Activated T-cell treated with anti-CD3 and anti-CD28 coated beads, Interleukin-2, amount 50 U/mL, for 48 hours (primary cell): ENCODE measurements at places on chromosomes 2 and 18.

DNA sequence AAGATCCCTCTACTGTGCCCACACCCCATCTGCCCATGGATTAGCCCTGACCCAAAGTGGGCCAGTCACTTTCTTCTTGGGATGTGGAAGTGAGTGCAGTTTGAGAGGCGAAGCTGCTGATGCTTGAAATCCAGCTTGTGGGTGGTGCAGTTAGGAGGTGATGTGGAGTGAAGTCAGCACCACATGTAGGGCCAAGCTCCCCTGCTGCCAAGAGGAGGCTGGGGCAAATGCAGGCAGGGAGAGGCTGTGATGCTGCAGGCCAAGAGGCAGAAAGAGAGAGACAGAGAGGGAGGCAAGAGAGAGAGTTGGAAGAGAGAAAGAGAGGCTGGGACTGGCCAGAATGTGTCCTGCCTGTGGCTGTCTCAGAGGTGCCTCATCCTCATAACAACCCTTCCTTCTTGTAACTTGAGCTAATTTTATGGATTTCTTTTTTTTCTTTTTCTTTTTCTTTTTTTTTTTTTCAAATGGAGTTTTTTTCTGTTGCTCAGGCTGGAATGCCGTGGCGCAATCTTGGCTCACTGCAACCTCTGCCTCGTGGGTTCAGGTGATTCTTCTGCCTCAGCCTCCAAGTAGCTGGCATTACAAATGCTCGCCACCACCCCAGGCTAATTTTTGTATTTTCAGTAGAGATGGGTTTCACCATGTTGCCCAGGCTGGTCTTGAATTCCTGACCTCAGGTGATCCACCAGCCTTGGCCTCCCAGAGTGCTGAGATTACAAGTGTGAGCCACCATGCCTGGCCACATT is 35.3 kb upstream of the CAB39 start:
- no peak for DNase-seq

DNA sequence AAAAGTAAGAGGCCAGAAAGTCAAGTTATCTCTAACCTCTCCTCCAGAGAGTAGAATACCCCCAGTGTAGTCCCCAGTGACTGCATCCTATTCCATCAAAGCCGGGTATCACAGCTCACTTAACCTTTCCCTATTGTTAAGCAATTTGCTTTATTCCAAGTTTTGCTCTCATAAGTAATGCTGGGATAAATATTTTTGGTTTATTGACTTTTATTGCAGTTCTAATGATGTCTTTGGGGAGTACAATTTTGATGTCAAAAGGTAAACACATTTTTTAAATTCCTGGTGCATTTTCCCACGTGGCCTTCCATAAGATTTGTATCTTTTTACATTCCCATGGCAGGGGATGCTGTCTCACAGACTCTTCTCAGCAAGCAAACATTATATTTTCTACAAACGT is 43.3 kb downstream of the CMPK2 start:
- DNase-seq, result no peak

DNA sequence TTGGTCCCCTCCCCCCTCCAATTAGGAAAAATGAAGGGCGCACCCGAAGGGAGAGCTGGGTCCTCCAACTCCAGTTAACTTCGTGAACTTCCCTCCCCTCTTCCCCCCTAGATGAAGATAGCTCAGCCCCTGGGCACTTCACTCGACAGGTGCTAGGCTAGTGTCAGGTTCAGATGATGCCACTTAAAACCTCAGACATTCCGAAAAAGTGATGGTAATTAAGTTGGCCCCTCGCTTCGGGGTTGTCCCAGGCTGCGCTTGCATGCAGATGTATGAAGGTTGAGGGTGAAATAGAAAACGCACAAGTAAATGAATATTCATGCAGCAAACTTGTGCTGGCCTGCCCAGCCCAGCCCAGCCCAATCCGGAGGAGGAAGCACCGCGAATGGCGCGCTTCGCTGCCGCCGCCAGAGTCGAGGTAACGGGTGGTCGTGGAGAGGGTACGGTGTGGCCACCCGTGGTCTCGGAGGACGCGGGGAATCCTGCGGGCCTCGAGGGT is 3.0 kb upstream of the GBX2 start:
- no peak for DNase-seq

DNA sequence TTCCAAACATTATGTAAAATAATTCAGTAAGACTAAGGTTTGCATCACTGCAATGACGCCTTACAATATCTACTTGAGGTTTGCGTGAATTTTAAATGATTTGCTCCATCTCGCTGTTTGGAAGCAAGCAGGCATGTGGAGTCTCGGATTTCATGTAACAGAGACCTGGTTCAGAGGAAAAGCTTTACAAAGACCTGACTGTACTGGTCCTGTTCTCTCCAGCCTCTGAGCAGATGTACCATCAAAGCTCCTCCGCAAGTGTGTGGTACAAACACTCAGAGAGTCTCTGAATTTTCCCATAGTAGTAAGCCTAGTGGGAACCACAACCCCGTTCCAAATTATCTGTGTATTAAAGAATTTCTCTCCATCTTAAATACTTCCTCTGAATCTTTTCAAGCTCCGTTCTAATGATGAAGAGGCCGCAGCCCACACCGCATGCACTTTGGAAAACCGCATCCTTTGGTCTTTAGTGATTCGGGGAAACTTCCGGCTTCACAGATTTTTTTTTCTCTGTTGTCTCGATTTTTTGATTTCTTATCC is 728.1 kb upstream of the SOX11 start:
- DNase-seq, result no peak

DNA sequence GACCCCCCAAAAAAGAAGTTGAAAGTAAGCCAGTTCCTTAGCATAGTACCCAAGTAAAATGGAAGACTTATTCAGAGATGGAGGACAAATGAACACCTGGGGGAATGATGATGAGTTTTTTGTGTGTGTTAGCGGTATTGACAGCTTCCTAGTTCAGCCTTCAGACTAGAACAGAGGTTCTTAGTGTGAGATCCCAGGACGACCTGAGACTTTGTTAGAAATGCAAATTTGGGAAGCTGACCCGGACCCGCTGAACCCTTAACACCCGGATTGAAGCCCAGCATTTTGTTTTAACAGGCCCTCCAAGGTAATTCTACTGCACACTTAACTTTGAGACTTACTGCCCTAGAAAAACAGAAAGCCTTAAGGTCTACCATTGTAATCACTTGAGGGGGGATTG is 20.3 kb downstream of the SPOPL start:
- no peak for DNase-seq

- DNase-seq, result peak; percentile 58
Measured at GRCh38 chr2:217223222-217223930, 363.5 kb upstream of the TNP1 start.
